DMS 273 treated with DMSO at 0.1 percent for 48 hours (cell line): ENCODE measurements at places on chromosomes 1 and 21.

- DNase-seq, result no peak
Observed at GRCh38 chr1:177729646-177730045, 240.2 kb downstream of the SEC16B start.

- DNase-seq, result no peak
Observed at GRCh38 chr1:8823295-8823664, 5.8 kb upstream of the RERE start.

GRCh38 chr21:18000981-18001686 lies 182.0 kb upstream of the C21orf91 start:
- DNase-seq, result no peak

DNA sequence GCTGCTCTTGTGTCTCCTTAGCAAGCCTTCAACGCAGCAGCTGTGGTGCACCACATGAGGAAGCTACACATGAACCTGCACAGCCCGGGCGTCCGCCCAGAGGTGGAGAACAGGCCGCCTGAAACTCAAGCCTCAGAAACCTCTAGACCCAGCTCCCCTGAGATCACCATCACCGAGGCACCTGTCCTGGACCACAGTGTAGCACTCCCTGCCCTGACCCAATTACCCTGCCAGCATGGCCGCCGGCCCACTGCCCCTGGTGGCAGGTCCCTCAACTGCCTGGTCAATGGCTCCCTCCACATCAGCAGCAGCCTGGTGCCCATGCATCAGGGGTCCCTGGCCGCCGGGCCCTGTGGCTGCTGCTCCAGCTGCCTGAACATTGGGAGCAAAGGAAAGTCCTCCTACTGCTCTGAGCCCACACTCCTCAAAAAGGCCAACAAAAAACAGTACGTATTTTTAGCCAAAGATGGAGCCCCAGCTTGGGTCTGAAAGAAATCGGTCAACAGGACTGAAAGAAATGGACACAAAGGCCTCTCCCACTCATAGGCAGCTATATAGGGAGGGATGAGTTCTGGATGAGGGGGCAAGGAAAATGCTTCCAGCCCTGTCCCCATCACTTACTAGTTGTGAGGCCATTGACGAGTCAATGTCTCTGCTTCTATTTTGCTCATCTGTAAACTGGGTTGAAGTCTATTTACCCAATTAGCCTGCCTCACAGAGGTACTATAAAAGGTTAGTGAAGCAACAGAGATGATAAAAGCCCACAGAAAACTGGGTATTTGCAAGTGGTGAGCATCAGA lies 28.5 kb downstream of the CAMK1G start:
- no peak for DNase-seq

DNA sequence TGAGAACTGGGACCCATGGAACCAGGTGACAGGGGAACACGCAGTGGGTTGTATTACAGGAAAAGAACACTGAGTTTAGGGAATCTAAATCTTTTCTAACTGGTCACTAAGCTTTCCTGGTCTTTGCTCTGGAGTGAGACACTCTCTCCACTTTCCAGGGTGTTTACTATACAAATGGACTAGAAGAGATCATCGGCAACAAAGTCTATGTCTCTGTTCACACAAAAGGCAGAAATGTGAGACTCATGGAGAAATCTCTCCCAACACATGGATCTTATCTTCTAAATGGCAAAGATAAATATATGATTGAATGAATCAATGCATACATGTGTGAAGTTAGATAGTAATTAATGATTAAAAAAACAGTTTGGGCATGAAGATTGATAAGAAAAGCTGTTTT lies 101.6 kb upstream of the DPT start:
- no peak for DNase-seq

DNA sequence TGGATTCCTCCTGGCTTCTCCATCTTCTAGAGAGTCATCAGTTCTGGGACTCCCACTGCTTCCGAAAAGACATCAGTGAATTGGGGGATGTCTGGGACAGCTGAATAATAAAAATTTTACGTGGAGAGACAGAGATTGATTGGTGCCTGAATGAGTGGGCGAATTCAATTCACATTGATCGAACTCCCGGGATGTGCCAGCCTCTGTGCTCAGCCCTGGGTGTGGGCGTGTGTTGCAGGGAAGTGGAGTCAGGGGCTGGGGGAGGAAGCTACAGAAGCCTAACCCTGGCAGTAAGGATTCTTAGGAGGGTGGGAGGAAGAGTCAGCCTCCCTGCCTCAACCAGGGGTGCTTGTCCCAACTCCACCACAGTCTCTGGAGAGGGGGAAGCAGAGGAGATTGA lies 18.0 kb upstream of the STUM start:
- no peak for DNase-seq

DNA sequence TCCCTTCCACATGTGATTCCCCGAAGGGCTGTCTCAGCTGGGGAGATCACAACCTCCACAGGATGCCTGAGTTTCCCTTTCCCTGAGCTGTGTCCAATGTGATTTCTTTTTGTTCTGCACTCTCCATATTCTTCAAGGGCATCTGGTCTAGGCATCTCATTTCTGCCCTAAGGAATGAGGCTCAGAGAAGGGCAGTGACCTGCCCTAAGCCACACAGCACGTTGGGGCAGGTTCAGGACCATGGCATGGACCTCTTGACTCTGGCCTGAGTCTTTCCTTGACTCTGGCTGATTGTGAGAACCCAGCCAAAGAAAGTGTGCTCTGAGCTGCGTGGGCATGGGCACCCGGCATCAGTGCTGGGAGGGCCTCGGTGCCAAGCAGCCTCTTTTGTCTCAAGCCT lies 590.3 kb downstream of the PTPRU start:
- no peak for DNase-seq

- no peak for DNase-seq
Observed at GRCh38 chr1:12048372-12048771, 14.7 kb upstream of the TNFRSF8 start.

- no peak for DNase-seq
Observed at GRCh38 chr1:203581841-203582240, 44.8 kb upstream of the ATP2B4 start.

DNA sequence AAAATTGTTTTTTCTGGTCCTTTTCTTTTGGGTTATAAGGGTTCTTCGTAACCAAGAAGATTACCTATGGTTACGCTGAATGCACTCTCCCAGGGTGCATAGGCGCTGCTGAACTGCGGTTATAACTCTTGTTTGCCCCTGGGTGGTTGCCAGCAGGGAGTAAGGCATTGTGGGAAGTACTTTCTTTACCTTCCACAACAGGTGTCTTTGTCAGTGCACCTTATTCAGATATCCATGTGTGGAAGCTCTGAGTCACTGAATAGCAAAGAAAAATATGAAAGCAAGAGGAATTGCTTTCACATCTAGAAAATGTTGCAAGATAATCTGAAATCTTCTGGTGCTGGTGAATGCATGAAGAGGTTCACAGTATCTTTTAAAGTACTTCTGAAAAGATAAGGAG lies 124.4 kb upstream of the CACYBP start:
- DNase-seq, result no peak

DNA sequence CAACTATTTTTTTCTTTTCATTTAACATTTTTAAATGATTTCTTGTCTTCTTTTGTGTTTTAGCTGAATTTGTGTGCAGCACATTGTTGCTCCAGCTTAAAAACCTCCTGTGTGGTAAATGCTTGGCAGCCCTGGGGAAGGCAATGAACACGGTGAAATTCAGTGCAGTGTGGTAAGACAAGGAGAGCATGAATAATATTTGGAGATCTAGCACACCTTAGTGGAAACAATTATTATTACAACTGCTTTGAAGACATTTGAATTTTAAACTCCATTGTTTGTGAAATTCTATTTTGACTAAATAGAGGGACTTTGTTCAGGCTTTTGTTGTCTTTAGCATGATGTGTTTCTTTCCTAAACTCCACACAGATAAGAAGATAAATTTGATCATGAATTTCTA lies 242.6 kb upstream of the CXADR start:
- DNase-seq, result no peak

DNA sequence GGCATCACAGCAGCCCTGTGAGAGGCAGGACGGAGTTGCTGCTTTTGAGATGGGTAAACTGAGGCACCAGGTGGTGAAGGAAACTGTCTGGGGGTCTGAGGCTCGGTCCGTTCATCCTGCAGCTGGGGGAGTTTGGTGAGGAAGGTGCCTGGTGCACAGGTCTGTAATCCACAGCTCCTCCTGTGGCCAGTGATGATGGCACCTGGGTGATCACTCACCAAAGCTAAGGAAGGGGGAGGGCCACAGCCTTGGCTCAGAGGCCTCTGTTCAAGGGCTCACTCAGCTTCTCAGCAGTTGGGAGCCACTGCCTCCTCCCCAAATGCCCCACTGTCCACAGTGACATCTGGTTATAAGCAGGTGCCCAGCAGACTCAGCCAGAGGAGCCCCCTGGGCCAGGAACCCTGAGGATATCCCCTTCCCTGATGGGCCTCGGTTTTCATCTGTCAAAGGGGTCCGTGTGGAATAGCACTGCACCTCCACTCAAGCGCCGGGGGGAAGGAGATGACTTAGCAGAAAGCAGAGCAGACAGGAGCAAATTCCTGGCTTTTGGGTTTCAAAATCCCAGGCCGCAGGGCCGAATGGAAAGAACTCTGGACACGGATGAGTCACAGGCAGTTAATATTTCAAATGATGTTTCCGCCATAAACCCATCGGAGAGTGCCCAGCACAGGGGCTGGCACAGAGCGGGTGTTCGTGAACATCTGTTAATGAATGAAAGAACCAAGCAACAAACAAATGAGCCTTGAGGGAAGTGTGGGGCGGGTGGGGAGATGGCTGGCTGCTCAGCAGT lies 82.8 kb downstream of the DMRTB1 start:
- peak; percentile 36 for DNase-seq

DNA sequence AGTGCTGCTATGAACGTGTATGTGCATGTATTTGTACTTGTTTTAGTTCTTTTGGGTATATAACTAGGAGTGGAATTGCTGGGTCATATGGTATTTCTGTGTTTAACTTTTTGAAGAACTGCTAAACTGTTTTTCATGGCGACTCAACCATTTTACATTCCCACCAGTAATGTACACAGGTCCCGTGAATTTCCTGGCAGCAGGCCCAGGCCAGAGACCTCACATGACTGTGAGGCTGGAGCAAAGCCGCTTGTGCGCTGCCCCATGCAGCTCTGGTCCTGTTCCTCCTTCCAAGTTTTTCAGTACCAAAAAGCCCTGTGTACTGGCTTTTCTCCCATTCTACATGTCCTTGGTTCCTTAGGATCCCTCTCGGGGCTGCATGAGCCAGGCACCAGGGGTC lies 29.6 kb downstream of the ACOT11 start:
- peak; percentile 32 for DNase-seq

DNA sequence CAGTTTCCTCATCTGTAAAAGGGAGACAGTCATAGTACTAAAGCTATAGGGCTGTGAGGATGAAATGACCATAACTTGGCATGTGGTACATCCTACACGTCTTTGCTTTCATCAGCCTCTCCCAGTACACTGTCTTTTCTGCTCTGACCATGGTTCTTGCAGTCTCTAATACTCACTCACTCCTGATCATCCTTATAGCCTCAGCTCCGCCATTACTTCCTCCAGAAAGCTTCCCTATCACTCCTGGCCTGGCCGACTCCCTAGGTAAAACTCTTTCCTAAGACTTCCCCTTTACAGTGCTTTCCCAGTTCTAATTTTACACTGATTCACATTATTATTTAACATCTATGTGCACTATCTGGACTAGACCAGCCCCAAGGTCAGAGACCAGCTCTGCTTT lies 5.0 kb upstream of the MRPL24 start:
- DNase-seq, result no peak

GRCh38 chr1:173164178-173164577 lies 43.0 kb downstream of the TNFSF4 start:
- no peak for DNase-seq

DNA sequence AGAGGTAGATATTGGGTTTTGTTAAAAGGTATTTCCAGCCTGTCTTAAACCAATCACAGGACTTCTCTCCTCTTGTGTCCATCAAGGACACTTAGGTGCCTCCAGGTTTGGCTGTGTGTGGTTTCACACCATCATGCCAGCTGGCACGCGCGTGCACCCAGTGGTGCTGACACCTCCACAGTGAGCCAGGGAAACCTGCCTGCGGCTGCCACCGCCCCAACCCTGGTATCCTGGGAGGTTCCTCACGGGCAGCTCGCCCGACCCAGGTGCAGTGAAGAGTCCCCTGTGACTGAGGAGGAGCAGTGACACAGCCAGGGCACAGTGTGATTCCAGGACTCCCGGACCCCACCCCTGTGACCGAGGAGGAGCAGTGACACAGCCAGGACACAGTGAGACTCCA lies 13.2 kb upstream of the COL6A2 start:
- no peak for DNase-seq

- DNase-seq, result no peak
Observed at GRCh38 chr1:98355656-98356383, 305.7 kb upstream of the SNX7 start.

GRCh38 chr1:183873642-183874041 lies 68.7 kb downstream of the RGL1 start:
- no peak for DNase-seq

GRCh38 chr1:109906160-109906838 lies 4.3 kb upstream of the CSF1 start:
- DNase-seq, result no peak

DNA sequence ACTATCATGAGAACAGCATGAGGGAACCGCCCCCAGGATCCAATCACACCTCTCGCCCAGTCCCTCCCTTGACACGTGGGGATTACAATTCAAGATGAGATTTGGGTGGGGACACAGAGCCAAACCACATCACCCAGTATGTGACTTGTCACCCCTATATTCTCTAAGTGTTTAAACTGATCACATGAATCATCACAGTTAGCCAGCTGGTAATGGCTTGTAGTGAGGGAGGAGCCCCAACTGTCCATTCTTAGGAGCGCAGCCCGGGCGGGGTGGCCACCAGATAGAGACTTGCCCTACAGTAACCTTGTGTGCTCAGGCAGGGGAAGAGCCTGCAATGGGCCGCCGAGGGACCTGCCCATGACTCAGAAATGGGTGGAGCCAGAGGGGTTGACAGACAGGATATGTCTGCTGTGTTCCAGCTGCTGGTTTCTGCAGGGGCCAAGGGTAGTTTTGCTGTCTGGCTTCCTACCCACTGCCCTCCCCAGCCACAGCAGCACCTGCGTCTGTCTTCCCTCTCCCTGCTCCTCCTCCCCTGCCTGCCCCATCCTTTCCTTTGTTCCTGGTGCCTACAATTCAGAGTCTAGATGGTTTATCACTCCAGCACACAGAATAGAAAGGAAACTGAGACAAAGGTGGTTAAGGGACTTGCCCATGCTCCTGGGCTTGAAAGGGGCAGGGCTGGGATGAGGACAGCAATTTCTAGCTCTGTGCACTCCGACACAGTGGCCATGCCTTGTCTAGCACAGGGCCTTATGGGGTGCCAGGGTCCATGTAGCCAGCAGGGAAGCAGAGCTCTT lies 9.2 kb downstream of the ABCG1 start:
- no peak for DNase-seq

- no peak for DNase-seq
Observed at GRCh38 chr1:117600325-117600943, 5.4 kb upstream of the TENT5C start.

- DNase-seq, result no peak
Observed at GRCh38 chr21:32306021-32306780, 7.5 kb downstream of the MRAP start.

DNA sequence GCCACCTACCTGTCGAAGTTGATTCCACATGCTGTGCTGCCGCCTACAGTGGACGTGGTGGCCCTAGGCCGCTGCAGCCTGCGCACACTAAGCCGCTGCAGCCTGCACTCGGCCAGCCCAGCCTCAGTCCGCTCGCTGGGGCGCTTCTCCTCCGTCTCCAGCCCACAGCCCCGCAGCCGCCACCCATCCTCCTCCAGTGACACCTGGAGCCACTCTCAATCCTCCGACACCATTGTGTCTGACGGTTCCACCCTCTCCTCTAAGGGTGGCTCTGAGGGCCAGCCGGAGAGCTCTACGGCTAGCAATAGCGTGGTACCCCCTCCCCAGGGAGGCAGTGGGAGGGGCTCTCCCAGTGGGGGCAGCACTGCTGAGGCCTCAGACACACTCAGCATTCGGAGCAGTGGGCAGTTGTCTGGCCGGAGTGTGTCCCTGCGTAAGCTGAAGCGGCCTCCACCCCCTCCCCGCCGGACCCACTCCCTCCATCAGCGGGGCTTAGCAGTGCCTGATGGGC lies 46.9 kb downstream of the YARS1 start:
- DNase-seq, result no peak
